Stimulated activated CD8-positive, alpha-beta memory T cell treated with anti-CD3 and anti-CD28 coated beads, Interleukin-4, amount 100 ng/mL, for 4 hours (primary cell): ENCODE measurements at places on chromosomes 3 and 15.

DNA sequence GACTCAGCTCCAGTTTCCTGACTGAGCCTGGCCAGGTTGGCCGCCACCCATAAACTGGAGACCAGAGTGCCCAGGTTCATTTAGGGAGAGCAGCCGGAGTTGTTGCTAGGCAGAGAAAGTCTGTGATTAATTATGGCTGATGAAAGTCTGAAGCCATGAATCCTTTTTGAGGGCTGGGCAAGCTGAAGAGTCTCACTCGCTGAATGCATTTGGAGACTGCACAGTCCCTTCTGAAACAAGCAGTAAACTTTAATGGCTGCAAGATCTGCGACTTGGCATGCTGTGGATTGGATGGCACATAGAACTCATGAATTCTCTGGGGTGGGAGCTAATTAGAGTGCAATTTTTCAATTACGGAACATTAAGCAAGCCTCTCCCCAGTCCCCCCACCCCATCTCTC lies 282.1 kb downstream of the RPLP1 start:
- no peak for DNase-seq

GRCh38 chr15:39061952-39062464 lies 497.4 kb upstream of the RASGRP1 start:
- no peak for DNase-seq

- DNase-seq: no peak
Observed at GRCh38 chr15:36982430-36982829, 117.9 kb downstream of the MEIS2 start.

- DNase-seq: no peak
Observed at GRCh38 chr3:178369811-178370210, 166.4 kb upstream of the KCNMB2 start.

DNA sequence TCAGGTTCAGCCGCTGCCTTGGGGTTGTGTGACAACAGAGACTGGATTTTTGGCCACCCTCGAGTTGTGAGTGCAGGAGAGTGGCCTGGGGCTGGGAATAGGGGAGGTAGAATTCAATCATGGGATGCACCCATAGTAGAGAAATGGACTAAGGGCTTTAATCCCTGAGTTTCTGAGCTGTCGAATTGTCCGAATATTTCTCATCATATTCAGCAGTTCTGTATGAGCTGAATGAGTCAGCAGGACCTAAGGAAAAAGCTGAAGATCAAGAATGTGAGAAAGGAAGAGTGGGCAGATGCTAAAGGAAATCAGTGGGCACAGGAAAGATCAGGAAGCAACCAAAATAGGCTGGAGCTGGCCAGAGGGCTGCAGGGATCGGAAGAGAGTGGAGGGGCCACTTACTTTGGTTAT lies 44.4 kb upstream of the SACM1L start:
- no peak for DNase-seq

- DNase-seq: no peak
Observed at GRCh38 chr3:32307591-32307990, 69.1 kb downstream of the CMTM8 start.

DNA sequence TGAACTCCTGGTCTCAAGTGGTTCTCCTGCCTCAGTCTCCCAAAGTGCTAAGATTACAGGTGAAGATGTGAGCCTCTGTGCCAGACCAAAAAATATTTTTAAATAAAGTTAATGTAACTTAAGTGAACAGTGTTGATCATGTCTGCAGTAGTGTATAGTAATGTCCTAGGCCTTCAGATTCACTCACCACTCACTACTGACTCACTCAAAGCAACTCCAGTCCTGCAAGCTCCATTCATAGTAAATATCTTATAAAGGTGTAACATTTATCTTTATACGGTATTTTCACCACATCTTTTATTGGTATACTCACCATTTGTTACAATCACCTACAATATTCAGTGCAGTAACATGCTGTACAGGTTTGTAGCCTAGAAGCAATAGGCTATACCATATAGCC lies 264.2 kb downstream of the ULK4 start:
- DNase-seq: no peak

- no peak for DNase-seq
Observed at GRCh38 chr15:85094685-85095084, 113.0 kb downstream of the PDE8A start.

DNA sequence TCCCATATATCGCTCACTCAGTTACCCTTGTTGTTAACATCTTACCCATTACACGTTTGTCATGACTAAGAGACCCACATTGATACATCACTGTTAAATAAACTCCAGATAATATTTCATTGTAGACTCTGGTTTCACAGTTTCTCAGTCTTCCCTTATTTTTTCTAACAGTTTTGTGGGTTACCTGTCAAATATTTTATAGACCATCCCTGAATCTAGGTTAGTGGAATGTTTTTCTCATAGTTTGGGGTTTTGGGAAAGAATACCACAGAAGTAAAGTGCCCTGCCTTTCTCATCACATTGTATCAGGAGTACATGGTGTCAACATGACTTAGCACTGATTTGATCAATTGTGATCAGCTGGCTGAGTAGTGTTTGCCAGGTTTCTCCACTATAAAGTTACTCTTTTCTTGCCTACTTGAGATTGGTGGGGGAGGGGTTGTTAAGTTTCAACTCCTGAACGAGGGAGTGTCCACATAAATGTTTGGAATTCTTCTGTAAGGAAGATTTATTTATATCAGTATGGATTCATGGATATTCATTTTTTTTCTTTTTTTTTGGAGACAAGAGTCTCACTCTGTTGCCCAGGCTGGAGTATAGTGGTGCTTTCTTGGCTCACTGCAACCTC lies 25.9 kb downstream of the RNF111 start:
- no peak for DNase-seq

GRCh38 chr3:15983693-15984092 lies 185.9 kb upstream of the ANKRD28 start:
- no peak for DNase-seq

DNA sequence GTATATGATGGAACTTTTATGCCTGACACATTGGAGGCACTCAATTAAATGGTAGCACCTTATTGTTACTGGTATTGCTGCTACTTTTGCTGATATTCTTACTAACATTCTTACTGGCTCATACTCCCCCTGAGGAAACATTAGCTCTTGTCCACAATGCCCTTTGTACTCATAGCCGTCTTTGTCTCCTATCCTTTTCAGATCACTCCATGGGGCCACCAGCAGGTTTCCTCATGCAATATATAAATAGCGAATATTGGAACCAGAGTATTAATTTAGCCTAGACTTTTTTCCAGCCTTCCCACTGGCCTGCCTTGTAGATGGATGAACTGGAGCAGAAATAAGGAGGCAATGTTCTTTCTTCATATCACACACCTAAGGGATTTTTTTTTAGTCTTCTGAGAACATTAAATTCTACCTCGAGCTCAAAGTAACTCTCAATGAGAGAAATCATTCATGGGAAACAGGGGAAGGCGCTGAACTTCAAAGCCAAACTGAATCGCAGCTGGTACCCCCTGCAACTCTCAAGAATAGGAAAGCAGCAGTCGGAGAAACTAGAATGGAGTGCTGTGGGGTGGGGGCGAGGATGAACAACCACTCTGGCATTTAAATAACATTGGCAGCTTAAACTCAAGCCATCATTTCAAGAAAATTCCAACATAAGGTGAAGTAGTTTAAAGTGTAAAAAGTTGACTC lies 300.3 kb downstream of the TAFA4 start:
- DNase-seq: no peak

DNA sequence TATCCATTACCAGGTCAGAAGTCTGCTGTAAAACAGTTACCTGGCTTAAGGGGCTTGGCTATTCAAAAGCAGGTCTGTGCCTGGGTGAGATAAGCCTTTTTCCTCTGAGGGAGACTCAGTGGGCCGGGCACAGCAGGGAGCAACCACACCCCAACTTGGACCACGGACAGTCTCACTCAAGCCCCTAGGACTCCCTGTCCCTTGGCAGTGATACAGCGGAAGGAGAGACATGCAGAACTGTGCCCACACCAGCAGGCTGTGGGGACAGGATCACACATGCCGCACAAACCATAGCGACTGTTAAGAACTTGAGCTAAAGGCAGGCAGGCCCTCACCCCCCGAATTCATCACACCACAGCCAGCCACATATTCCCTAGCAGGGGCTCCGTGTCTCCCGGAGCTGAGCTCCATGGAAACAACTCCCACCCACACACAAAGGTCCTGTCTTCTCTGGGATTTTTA lies 2.8 kb upstream of the GP5 start:
- no peak for DNase-seq

- DNase-seq: no peak
Observed at GRCh38 chr3:78894787-78895186, 873.0 kb downstream of the ROBO1 start.

DNA sequence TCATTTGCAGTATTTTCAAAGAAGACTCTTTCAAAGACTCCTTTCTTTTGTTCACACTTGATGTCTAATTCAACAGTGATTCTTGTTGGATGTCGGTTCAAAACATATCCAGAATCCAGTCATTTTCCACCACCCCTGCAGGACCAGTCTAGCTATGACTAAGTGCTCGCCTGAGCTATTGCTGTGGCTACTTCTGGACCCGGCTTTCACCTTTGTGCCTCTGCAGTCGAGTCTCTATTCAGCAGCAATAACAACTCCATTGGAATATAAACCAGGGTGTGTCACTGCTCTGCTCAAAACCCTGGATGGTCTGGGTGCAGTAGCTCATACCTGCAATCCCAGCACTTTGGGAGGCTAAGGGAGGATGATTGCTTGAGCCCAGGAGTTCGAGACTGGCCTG lies 55.0 kb downstream of the PRICKLE2 start:
- no peak for DNase-seq

DNA sequence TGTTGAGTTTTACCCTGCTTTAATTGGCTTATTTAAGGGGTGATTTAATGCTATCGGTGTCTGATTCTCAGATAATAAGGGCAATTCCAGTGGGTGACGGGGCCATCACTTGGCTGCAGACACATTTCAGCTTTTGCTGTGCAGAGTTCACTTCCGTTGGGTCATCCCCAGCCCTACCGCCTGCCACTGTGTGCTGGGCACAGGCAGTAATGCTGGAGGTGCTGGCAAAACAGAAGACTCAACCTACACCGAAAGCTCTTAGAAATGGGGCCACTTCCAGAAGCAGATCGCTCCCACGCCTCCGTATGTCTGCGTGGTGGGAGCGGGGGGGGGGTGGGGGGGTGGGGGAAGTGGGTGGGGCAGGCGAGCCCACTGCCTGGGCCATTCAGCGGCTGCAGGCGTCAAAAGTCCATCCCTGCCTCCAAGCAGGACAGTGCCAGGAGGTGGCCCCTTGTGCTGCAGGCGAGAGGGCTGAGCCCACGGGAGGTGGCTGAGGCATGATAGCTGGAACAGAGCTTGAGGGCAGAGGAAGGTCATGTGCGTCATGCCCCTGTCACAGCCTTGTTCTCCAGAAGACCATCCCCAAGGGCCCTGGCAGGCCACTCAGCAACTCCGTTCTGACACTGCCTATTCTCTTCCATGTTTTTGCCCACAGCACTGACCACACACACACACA lies 128.3 kb downstream of the ATP10A start:
- no peak for DNase-seq

DNA sequence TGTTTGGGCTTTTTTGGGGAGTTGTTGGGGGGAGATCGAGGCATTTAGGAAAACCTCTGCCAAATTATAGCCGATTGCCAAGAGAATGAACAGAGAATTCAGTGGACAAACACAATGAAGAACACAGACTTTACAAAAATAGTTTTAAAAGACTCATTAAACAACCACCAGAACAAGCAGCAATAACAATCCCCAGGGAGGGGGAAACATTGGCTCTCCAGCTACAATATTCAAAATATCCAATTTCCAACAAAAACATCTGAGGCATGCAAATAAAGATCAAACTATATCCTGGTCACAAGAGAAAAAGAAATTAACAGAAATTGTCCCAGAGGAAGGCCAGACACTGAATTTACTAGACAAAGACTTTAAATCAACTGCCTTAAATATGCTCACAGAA lies 24.5 kb upstream of the ANKRD28 start:
- DNase-seq: no peak

DNA sequence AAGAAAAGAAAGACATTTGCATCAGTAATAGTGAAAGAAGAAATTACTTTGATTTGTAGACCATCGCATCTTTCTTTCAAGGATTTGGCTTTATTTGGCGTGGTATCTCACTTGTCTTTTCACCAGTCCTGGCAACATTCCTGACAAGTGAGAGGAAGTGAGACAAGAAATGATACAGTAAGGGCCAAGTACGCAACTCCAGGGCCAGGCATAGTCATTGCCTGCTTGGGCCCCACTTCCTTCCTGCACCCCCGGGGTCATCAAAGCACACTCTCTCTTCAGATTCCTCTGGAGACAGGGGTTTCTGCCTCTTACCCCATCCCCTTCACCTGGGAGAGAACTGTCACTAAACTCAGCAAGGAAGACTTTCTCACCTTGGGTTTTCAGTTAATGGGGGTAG lies 55.1 kb downstream of the CD47 start:
- no peak for DNase-seq

DNA sequence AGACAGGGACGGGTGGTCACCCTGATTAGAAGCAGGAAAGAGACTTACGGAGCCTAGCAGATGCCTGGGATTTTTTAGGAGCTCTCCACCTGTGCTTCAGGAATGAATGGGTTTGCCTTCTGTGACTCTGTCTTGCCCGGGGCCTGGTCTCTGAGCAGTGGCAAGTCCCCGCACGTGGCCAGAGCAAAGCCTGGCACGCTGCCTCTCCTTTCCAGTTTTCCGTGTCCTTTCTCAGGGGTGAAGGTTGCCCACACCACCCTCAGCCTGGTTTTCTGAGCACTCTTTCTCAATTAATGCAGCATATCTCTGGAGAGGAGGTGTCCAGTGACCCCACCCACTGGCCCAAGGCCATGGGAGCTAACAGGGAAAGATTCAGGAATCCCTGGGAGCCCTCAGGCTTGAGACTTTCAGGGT lies 14.5 kb upstream of the CHST14 start:
- no peak for DNase-seq

DNA sequence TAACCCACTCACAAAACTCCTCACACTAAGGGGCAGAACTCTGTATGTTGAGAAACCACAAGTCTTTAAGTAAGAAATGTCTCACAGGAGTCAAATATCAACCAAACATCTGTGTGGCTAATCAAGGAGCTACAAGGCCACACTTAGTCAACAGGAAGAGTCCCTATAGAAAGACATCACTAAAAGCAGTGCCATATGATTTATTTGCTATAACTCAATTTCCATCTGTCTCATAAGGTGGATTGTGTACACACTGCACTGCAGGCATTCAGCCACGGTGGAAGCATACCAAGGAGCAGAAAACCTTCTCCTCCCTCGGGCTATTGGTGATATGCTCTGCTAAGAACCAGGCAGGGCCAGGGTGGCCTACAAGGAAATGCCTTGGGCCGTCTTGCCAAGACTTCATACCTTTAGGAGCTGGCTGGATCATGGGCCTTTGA lies 197.6 kb upstream of the CFAP20DC start:
- DNase-seq: no peak

DNA sequence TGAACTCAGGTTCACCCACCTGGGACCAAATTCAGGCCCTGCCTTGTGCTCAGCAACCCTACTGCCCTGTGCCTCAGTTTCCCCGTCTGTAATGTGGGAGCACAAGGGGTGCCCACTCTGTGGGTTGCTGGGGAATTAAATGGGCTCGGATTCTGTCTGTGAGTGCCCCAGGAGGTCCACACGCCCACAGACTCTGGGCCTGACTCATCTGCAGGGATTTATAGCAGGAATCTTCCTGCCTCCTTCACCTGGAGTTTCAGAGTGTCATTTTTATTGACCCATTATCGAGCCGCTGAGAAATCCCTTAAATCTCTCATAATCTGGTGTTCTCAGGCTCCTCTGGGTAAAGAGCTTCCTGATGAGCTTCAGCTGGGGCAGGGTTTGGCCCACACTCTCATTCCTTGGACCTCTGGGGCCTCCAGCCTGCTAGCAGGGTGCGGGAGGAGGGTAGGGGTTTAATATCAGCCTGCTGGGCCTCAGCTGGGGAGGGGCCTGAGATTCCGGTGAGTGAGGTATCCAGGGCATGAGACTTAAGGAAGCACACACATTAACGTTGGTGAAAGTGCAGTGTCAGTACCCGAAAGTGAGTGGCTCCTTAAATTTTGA lies 16.4 kb downstream of the C3orf18 start:
- DNase-seq: no peak
